Activated gamma-delta T cell treated with Interleukin-2 at 50 U/mL for 16 hours (primary cell): ENCODE measurements at places on chromosomes 7 and 10.

- DNase-seq: no peak
These were observed 84.9 kb downstream of the ZNF365 start for GRCh38 chr10:62459072-62459471.

DNA sequence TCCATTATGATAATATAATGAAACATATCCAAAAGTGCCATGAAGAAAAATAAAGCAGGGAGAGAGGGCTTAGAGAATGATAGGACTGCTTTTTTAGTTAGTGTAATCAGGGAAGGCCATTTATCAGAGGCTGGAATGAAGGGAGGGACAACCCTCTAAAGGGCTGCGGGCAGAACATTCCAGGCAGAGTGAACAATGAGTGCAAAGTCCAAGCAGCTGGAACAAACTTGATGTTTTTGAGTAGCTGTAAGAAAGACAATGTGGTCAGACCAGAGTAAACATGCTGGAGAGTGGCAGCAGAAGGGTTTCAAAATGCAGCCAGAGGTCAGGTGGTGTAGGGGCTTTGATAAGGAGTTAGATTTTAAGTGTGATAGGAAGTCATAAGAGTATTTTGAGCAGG lies 65.6 kb upstream of the CCDC6 start:
- DNase-seq: no peak

GRCh38 chr10:7944215-7944480 lies 110.3 kb upstream of the GATA3 start:
- DNase-seq: no peak

DNA sequence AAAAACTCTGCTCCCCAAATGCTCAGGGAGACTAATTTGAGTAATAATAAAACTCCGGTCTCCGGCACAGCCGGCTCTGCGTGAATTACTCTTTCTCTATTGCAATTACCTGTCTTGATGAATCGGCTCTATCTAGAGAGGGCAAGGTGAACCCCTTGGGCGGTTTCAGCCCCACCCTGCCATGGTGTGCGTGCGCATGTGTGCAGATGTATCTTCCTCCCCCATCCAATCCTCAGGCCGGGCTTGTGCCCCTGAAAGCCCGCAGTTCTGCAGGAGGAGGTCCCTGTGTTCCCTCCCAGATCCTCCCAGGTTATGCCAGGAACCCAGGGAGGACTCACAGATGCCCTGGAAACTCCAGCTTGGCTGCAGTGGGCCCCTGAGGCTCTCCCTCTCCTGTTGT lies 48.3 kb upstream of the MYL10 start:
- DNase-seq: no peak

DNA sequence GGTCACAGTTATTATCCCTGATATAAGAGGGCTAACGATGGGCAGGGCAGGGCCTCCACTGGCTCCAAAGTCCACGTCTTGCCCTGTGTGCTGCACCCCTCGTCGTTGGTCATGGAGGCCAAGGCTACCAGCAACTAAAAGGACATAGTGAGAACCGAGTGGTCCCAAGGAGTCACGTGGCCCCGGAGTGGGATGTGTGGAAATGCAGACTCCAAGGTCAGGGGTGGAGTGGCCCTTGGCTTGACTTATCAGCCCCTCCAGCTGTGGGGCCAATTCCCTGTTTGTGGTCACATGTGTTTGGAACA lies 30.7 kb downstream of the BTBD16 start:
- no peak for DNase-seq

DNA sequence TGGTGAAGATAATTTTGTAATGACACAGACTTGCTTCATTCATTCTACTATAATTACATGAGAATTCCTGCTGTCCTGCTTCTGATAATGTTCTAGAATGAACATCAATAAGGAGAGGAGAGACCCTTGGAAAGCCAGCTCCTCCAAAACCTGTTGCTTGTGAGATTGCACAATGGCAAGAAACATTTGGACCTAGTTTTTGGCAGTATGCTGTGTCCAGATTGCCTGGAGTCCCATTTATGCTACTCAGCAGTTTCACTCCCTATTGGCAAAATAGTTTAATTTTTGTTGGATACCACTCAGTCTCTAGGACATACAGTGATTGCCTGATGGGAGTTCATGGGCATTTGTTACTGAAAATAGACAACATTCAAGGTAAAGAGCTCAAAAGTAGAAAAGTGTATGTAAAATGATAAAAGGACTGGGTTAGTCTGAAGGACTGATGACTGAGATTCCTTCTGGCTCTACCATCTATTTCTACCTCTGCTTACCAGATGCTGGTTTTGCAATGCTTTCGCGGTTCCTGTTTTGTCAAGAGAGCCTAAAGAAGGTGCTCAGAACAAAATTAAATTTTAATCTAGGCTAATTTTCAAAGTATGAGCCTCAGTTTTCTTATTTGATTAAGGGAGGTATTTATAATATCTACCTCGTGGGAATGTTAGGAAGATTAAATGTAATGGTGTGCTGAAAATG lies 8.0 kb upstream of the ACTR3B start:
- DNase-seq: no peak

GRCh38 chr7:110568388-110568787 lies 522.5 kb upstream of the LRRN3 start:
- no peak for DNase-seq

DNA sequence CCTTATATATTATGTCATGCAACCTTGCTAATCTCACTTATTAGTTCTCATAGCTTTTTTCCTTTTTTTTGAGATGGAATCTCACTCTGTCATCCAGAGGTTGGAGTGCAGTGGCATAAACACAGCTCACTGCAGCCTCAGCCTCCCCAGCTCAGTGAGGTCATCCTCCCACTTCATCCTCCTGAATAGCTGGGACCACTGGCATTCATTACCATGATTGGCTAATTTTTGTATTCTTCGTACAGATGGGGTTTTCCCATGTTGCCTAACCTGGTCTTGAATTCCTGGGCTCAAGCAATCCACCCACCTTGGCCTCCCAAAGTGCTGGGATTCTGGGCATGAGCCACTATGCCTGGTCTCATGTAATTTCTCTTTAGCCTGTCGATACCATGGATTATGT lies 89.1 kb upstream of the TRIM24 start:
- no peak for DNase-seq

DNA sequence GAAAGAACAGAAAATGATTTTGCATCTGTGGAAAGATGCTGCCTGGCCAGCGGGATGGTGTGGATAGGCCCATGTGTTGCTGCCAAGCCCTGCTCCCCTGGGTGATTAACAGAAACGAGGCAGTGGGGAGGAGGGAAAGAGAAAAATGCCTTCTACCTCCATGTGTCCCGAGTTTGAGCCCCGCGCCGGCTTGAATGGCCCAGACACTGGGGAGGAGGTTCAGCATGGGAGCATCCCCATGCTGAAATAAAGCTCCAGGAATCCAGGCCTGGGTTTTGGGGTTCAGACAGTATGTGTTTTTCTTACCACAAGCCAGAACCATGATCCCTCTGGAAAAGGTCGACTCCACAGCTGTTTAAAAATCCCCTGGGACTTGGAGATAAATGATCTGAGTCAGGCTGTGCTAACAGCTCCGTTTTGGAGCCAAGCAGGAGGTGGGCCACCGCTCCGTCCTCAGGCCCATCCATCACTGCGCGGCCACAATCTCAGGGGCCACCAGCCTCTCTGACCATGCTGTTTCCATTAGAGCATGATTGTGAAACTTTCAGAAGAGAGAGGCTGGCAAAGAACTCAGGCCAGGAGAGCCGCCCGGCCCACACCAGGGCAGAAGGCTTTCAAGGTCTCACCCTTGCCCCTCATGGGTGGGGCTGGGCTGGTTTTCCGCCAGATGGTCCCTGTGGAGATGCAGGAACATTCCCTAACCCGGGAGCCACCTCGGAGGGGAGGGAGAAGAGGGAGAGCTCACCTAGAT lies 299.7 kb downstream of the ZEB1 start:
- DNase-seq: no peak

DNA sequence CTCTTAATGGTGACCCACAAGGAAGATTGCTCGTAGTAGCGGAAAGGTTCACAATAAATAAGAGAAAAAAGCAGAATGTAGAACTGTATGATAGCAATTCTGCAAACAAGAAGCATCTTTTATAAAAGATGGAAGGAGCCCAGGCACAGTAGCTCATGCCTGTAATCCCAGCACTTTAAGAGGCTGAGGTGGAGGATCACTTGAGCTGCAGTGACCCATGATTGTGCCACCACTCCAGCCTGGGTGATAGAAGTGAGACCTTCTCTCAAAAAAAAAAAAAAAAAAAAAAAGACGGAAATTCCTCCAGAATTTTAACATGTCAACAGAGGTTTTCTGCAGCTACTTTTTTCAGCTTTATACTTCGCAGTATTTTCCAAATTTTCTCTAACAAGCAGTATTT lies 13.2 kb downstream of the GATAD1 start:
- no peak for DNase-seq

- DNase-seq: no peak
These were observed 41.4 kb downstream of the NUDCD3 start for GRCh38 chr7:44448922-44449583.

DNA sequence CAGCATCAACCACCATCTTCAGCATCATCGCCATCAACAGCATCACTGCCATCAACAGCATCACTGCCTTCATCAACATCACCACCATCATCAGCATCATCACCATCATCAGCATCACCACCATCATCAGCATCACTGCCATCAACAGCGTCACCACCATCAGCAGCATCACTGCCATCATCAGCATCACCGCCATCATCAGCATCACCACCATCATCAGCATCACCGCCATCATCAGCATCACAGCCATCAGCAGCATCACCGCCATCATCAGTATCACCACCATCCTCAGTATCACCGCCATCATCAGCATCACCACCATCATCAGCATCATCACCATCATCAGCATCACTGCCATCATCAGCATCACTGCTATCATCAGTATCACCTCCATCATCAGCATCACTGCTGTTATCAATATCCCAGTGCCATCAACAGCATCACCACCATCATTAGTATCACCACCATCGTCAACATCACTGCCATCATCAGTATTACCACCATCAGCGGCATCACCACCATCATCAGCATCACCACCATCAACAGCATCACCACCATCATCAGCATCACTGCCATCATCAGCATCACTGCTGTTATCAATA lies 115.2 kb downstream of the RGS10 start:
- no peak for DNase-seq

GRCh38 chr10:44051584-44052385 lies 333.1 kb downstream of the CXCL12 start:
- DNase-seq: no peak

- DNase-seq: no peak
These were observed 85.6 kb upstream of the FGFR2 start for GRCh38 chr10:121683816-121684215.

DNA sequence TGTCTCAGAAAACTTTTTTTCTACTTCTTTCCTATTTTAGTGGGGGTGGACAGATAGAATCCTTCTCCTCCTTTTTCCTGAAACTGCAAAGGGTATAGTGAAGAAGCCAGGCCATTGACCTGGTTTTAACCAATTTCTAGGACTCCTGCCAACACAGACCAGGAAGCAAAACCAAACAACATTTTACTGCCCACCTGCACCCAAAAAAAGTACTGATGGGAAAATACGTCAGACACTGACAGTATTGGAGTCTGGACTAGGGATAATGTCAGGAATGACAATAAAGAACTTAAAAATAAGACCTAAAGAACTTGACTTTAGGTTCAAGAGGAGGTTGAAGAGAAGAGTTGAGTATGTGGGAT lies 5.0 kb upstream of the STEAP4 start:
- DNase-seq: no peak

DNA sequence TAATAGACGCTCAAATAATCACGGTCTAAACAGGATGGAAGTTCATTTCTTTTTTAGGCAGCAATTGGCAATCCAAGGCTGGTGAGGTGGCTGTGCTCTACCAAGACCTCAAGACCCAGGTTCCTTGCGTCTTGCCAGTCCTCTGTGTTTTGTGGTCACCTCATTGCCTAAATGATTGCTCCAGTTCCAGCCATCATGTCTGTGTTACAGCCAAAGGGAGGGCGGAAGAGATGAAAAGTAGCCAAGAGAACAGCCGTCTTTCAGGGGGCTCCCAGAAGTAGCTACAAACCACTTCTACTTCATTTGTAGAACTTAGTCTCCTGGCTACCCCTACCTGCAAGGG lies 19.2 kb upstream of the C10orf67 start:
- no peak for DNase-seq
